ENCODE measurements at places on chromosomes 2 and 18.

GRCh38 chr2:238404406-238405216 lies 22.1 kb upstream of the ASB1 start:
- no peak for DNase-seq

DNA sequence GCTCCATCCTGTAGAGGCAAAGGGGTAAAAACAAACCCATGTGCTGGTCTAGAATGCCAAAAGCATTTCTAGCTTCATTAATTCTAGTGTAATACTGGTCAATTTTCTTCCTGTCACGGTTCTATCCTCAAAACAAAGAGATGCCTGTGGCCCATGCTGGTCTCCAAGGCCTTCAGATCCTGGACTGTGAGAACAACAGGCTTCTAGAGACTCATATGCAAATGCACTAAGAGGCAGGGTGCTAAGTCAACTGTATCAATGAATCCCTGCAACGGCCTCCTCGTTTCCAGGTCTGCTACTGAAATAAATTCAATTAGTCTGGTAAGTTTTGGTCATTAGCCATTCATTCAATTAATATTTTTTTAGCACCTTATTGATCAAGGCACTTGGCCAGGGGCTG lies 4.0 kb downstream of the IFT172 start:
- DNase-seq: no peak

- DNase-seq: peak; percentile 73
Observed at GRCh38 chr2:223585666-223586065, 16.5 kb downstream of the SCG2 start.

DNA sequence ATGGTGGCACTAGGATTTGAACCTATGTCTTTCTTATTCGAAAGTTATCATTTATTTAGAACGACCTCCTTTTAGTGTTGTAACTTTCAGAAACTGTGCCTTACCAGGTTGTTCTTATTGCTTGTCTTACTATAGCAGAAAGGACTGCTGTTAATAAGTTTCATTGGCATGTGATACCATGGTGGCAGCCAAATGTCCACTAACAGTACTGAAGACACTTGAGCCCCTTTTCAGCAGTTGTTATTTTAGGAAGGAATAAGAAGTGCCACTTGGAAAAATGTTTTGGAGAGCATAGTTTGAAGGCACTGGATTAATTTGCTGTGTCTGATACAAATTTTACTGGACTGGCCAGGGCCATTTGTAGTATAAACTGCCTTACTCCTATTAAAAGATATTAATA lies 37.7 kb downstream of the CEP192 start:
- no peak for DNase-seq

GRCh38 chr2:21763501-21763900 lies 639.7 kb downstream of the TDRD15 start:
- DNase-seq: no peak

All from NCI-H1092 (cell line).